Adrenal gland (tissue), 19 donors: ENCODE measurements at places on chromosomes 2 and 18.

GRCh38 chr2:45782986-45783385, 131.5 kb downstream of the PRKCE start:
- DNase-seq = peak; percentile 72

GRCh38 chr2:127985735-127986134, 42.1 kb downstream of the SAP130 start:
- no peak for DNase-seq

GRCh38 chr2:43762286-43762685, 11.6 kb upstream of the DYNC2LI1 start:
- no peak for DNase-seq

DNA sequence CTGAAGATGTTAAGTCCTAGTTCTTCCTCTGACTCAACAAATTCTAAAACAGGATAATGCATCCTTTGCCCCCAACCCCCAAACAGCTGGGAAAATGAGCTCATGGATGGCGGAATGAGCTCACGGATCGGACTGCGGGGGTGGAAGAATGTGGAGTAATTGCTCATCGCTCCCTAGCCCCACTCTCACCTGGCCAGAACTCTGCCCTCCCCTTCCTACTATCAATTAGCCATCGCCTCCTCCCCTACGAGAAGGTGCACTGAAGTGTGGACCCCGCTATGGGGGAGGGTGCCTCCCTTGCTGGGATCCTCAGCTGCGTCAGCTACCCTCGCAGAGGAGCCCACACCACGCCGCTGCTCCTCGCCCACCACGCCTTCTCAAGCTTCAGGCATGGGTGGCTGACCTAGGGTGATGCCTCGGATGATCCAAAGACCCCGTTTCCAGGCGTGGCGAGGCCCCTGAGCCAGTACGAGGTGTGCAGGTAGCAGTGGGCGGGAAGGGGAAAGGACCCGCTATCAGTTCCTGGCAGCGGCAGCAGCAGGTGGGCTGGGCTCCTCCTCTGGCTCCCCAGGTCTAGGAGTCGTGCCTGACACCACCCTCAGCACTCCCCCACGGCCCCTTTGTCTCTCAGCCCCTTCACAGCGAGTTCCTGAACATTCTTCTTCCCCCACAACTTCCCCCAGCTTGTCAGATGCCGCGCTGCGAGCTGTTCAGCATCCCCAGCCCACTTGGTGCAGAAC, 82.1 kb upstream of the POMC start:
- DNase-seq = no peak

DNA sequence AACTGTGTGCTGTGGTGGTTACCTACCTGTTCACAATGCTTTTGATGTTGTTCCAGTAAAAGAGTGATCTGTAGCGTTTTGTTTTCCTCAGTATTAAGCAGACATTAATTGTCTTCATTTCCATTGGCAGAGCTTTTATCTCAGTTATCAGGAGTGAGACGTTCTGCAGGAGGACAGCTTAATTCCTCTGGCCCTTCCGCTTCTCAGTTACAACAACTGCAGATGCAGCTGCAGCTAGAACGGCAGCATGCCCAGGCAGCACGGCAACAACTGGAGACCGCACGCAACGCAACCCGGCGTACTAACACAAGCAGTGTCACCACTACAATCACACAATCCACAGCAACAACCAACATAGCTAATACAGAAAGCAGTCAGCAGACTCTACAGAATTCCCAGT, 78.3 kb downstream of the KCMF1 start:
- DNase-seq = no peak

GRCh38 chr2:102116630-102117471, 25.7 kb upstream of the IL1R1 start:
- no peak for DNase-seq

GRCh38 chr18:59469463-59470180, 110.6 kb upstream of the LMAN1 start:
- no peak for DNase-seq

DNA sequence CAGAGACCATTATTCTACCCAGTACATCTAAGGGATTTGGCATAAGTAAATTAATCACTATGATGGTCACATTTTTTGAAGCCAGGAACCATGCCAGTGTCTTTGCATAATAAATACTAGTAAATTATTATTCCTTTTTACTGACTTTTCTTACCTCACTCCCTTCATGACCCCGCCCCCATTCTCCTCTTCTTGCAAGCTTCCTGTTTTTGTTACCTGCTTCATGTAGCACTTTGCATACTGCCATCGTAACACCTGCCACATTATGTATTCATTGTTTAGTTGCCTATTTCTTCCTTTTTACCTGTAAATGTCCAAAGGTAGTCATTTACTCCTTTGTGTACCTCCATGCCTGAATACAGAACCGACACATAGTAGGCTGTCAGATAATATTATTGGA, 309.5 kb downstream of the KIAA1328 start:
- no peak for DNase-seq

GRCh38 chr18:12768625-12769024, 65.8 kb downstream of the PSMG2 start:
- no peak for DNase-seq

DNA sequence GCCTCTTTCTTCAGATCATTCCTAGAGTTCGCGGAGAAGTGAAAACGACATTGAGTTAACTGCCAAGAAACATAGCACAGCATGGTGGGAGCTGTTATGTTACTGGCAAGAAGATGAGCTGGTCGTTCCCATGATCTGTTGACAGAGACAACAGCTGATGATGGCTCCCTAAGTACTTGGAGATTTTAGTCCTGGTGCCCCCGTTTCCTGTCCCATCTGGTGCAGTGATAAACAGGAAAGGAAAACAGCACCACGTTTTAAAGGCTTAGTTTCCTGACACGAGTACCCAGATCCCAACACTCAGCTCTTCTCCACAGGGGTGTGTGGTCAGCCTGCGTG, 56.4 kb upstream of the KCNG2 start:
- DNase-seq = no peak

- DNase-seq = no peak
Observed at GRCh38 chr2:111030260-111030891, 90.3 kb upstream of the BCL2L11 start.

- DNase-seq = no peak
Observed at GRCh38 chr2:36659872-36660312, 36.6 kb upstream of the VIT start.

- no peak for DNase-seq
Observed at GRCh38 chr2:33190393-33190937, 243.7 kb downstream of the LTBP1 start.

DNA sequence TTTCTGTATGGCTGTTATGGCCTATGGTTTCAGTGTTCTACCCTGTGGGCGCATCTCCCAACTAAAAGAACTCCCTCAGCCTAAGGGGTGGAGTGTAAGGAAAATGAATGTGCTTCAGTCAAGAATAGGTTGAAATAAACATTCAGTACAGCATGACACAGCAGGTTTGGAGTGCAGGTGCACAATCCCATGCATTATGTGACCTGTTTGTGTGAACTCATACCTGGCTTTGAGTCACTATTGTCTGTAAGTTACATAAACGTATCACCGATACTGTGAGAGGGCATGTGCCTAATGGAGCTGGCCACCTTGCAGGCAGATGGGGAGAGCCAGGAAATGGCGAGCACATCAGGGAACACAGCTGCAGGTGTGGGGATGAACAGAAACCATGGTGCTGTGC, 216.0 kb downstream of the DSEL start:
- DNase-seq = no peak

GRCh38 chr2:225457482-225457881, 58.0 kb downstream of the NYAP2 start:
- no peak for DNase-seq

DNA sequence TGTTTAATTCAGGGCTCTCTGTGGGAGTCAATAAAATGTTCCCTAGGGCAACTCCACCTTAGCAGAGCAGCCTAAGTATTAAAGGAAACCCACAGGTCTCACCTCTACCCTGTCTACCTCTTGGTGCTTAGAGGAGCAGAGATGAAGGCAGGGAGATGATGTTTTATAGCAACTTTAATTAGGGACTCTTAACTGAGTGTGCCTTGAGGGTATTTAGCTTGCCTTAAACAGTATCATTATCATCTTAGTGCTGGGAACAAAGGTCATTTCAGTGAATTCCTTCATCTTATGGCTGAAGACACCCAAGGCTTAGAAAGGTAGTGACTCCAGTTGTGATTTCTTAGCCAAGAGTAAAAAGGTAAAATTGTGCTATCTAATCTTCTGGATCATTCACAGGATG, 26.7 kb downstream of the VIL1 start:
- DNase-seq = no peak

DNA sequence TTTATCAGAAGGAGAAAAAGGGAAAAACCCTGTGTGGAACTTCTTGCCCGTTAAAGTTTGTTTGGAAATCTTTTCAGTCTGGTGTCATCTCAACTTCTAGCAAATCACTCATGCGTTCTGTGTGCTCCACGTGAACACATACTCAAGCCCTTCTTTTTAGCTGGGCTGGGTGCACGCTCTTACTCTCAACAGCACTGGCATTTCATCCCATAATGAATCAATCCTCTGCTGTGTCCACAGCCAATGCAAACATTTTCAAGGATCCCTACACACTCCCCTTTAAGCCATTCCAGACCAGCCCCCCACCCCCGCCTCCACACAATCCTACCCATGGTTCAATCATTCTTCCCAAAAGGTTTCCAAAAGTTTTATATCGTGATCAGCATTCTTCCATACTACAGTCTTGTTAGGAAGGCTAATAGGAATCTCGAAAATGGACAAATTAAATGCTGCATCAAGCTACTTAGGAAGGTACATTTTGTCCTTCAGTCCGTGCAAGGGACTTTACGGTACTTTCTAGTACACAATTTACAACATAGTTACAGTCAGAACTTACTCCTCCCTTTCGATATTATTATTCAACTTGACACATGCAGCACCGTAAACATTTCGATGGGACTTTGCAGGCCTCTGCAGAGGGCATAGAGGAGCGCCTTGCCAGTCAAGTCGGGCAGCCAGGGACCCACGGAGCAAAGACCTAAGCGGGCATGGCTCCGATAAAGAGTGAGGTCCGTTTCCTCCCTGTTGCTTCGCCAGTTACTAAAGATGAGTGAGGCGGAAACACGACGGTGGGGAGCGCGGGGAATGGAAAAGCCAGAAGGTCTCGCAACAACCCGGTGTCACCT, 1.4 kb downstream of the PTGR3 start:
- DNase-seq = no peak

DNA sequence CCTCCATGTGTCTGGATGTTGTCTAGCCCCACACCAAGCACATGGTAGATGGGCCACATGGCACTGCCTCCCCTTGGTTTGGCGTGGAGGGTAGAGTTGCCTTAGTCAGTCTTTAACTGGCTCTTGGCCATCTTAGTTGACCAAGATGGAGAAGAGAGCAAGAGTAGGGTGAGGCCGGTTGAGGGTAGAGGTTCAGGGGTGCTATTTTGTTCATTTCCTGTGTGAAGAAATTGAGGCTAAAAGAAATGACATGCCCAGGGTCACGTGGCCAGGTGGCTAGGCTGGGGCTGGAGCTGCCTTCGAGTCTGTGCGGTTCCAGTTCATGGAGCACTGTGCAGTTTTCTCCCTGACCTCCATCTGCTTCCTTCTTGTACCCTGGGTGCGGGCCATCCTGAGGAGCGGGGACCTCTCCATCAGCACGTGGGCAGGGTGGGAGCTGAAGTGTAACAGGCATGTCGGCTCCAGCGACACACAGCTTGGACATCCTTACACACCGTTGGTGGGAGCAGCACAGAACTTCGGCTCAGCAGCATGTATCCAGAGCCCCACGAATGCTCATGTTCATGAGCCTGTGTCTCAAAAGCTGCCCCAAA, 213.2 kb downstream of the GBX2 start:
- no peak for DNase-seq

- DNase-seq = no peak
Observed at GRCh38 chr18:6811816-6812215, 82.3 kb downstream of the ARHGAP28 start.

GRCh38 chr2:152166633-152167032, 8.9 kb downstream of the STAM2 start:
- no peak for DNase-seq

GRCh38 chr18:10298346-10298745, 156.1 kb upstream of the APCDD1 start:
- no peak for DNase-seq

DNA sequence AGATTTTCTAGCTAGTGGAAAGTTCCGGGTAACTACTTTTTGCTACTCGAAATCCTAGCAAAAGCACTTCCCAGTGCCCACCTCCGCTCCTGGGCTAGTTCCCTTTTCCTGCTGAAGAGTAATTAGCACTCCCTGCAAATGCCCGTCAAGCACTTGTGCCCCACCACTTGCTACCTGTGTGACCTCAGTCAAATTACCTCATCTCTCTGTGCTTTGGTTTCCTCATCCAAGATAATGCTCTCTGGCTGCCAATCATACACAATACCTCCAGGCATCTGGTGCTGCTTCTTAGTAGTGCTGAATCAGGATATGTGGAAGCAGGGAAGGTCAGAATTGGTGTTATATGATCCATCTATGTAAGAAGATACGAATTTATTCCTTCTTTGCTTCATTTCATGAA, 102.1 kb upstream of the CDCA7 start:
- no peak for DNase-seq

GRCh38 chr18:41025666-41026065, 929.4 kb upstream of the PIK3C3 start:
- DNase-seq = no peak

GRCh38 chr2:113126845-113127645, at the start of gene IL1RN:
IL1RN (plus strand) TSS chr2:113127598; CDS start chr2:113127625, 27 bp downstream.
- no peak for DNase-seq

DNA sequence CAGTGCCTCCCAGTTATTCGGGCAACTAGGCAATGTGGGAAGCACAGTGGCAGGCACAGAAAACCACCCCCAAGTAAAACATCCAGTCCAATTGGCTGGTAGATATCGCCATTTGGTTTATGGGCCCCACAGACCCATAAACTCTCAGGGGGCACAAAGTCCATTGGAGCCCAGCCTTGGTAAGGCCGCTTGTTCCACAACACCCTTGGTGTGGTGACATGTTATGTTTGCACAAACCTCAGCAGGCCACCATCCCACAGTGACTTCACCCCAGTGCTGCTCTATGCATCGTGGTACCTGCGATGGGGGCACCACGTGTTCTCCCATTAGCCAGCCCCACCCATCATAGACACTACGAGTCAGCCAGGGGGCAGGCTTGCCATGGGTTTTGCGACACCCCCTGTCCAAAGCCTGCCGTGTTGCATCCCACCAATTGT, 18.5 kb downstream of the PHOSPHO2 start:
- DNase-seq = no peak

GRCh38 chr2:239581352-239581901, 180.6 kb upstream of the HDAC4 start:
- DNase-seq = no peak

DNA sequence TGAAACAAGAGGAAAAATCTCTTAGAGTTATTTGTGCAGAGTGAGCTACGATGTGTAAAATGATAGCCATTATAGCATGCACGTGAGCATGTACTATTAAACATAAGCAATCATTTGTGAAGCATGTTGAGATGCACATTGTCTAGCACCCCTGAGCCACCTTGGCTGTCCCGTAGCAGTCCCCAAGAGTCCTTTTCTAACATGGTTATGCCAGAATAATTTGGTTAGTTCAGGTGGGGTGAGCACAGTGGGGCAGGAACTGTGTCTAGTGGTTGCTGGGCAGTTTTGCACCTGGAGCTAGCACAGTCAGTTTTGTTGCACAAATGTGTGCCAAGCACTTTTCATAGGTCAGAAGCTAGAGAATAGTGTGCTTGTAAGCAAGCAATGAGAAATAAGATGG, 809.8 kb downstream of the RNF144A start:
- DNase-seq = no peak

- no peak for DNase-seq
Observed at GRCh38 chr2:177726931-177727348, 334.4 kb downstream of the AGPS start.

- DNase-seq = peak; percentile 58
Observed at GRCh38 chr2:217277646-217278398, 418.0 kb upstream of the TNP1 start.

- DNase-seq = no peak
Observed at GRCh38 chr2:197575987-197576386, 60.1 kb downstream of the MOB4 start.

- no peak for DNase-seq
Observed at GRCh38 chr2:207395535-207396251, 134.1 kb upstream of the CREB1 start.
